Fibroblast of skin of right biceps (primary cell): ENCODE measurements at places on chromosomes 2 and 18.

DNA sequence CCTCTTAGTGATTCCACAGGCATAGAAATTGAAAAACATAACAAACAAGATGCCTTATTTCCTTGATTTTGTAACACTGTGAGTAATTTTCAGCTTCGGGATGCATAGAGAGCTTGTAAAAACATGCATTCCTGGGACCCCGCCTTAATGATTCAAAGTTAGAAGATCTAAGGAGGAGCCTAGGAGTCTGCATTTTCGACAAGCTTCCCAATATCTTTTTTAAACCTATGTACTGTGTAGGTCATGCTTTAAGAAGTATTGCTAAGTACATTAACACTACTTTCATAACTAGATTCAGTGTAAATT is 109.8 kb upstream of the ZNF516 start:
- DNase-seq, result no peak

DNA sequence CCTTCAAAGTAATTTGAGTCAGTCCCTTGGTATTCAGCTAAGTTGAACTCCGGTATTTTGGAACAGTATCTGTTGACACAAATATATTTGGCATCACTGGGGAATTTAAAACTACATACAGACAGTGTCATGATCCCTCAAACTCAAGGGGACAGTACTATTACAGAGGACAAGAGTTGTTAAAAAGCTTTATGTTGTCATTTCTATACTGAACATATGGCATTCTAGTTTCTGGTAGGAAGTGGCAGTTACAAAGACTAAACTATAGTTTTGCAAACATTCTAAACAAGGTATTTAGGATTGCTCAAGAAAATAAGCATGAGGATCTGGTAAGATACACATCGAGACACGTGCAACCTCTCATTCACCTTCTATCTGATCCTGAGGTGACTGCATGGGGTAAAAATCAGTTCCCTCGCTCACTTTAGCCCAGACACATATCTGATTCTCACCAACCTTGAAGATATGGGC is 16.6 kb upstream of the CCNYL1 start:
- peak; percentile 43 for DNase-seq

- DNase-seq, result no peak
Observed at GRCh38 chr2:137369106-137369505, 595.2 kb upstream of the HNMT start.

DNA sequence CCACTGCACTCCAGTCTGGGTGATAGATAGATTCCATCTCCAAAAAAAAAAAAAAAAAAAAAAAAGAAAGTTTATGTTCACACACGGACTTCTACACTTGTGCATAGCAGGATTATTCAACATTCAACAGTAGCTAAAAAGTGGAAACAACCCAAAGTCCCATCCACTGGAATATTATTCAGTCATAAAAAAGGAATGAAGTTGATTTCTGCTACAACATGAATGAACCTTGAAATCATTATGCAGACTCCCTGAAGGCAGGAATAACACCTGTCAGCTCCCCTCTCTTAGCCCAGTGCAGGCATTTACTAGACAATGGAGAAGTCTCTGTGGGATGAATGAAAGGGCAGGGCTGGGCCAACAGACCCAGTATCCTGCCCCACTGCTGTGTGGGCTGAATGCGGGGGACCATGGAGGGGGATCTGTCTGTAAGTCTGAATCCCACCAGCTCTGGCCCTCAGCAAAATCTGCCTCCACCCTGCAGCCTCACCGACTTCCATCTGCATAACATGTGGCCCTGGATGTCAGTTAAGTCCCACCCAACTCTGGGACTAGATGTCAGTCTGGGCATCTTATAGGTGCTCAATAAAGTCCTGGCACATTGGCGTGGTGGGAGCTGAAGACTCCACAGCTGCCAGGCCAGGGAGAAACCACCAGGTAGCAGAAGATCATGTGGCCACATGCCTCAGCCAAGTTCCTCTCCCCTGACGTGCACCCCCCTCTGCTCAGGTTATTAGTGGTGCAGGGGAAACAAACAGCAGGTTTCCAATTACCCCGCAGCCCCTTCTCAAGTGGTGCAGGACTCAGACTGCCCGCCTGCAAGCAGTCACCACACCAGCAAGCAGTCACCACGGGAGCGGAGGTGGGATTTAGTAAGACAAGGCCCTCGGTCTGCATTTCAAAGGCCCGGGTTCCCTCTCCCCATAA is 8.9 kb downstream of the ZFP36L2 start:
- DNase-seq, result no peak

GRCh38 chr2:26711457-26712161 is 19.1 kb downstream of the KCNK3 start:
- DNase-seq, result no peak
